ENCODE measurements at places on chromosomes 7 and 10.

- no peak for DNase-seq
These were observed 105.3 kb downstream of the CTTNBP2 start for GRCh38 chr7:117767951-117768350.

DNA sequence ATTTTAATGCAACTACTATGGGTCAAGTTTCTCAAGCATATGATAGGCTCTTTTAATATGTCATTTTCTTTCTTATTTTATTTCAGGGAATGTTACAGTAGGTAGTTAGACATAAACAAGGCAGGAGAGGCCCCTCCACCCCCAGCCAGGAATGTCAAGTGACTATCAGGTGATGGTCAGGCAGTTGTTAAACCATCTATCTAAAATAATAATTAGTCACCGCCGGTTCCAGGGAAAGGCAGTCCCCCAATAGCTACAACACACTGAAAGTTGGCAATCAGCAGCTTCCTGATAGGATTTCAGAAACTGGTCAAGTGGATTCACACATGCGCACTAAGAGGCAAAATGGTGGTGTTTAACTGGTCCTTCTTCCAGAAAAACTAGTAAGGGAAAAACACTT is 9.3 kb downstream of the OLAH start:
- no peak for DNase-seq

DNA sequence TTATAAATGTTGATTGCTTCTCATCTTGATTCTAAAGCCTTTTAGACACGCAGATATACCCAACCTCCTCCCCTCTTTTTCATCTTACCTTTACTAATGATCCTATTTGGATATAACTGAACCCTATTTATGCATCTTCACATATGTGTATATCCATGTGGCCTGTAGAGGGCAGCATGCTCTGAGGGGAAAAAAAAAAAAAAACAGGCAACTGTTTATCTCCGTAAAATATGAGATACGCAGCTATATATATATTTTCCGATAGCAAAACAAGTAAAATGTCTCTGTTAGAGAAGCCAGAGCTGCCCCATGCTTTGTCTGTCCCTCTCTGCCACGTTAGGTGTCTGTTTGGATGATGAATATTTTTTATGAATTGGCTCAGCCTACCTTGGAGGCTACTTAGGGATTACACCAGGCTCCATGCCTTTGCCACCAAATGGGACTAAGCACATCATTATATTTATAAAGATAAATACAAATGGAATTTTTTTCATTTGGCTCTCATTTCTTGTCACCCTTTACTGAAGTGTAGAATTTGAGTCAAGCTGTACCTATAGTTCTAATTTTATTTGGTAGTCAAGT is 174.8 kb upstream of the FZD1 start:
- DNase-seq: no peak

DNA sequence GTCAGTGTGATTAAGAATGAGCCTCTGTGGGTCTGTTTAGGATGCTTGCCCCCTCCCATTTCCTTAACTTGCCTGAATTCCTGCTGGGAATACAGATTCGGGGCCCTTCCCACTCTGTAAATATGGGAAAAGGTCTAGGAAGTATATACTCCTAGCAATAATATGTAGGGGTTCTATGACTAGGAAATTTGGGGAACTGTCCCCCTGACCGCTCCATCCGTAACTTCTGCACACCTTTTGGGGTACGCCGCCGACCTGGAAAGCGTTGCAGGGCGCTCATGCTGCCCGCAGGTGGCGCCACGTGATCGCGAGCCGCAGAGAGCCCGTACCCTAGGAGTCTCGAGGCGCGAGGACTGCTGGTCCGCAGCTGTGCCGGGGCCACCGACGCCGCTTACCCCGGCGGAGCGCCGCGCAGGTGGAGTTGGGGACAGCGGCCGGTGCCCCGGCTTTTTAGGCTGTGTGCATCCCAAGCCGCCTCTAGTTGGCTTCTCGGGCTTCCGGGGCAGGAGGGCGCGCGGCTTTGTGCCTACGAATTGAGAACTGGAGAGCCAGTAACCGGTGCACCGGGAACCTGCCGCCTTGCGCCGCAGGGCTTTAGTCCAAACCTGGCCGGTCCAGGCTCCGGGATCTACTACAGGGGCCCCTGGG is 656 bp upstream of the CNNM2 start:
- peak; percentile 62 for DNase-seq
